ENCODE measurements at places on chromosomes 1 and 21.

DNA sequence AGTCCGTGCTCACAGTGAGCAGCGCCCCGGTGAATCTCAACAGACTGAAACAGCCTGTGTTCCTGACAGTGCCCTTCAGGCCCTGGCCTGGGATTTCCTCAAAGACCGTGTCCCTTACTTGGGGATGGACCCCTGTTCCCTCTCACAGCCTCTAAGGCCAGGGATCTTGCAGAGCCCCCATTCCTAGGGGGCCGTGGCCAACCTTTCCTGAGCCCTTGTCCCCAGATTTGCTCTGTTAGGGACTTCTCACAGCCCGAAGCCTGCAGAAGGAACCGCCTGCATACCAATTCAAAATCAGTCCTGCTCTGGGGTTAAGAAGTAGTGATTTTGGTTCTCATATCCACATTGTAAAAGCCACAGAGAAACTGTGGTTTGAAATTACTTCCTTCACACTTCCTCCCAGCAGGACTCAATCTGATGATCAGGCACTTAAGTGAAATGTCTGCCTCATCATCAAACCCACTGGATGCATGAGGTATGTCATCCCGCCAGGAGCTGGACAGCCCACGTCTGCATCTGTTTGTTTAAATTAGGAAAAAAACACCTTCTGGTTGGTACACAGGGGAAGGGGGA lies 14.9 kb downstream of the ABCA4 start:
- no peak for DNase-seq

GRCh38 chr21:46622226-46622625 lies 13.2 kb upstream of the PRMT2 start:
- DNase-seq: peak; percentile 66

DNA sequence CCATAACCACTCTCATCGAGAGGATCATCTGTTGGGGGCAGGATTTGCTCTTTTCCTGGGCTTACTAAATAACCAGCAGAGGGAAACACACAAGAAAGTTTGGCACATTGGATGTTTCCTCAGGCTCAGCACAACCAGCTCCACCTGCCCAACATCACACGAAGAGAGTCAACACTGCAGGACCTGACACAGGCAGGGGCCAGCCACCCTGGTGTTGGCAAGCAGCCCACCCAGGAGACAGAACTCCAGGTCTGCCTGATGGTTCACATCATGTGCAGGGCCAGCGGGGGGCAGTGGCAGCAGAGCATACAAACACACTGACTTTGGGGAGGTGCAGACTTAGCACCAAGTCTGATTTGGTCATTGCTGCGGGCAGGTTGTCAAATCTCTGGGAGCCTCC lies 182.3 kb upstream of the GALNT2 start:
- peak; percentile 4 for DNase-seq

GRCh38 chr1:161884475-161884874 lies 118.4 kb downstream of the ATF6 start:
- no peak for DNase-seq
